PC-3 (cell line): ENCODE measurements at places on chromosomes 6 and 20. TPM values are rescaled to one million over a fixed set of nuclear protein-coding genes. Genes with fewer than 3 reads are reported as not detected.

GRCh38 chr20:45341939-45342854 is 6.0 kb downstream of the SDC4 start:
- peaks cover 28% of the 10 kb centered on the region for H3K36me3 ChIP-seq
- peak overlapping the region; percentile 95 for H3K27ac ChIP-seq
- H3K27me3 ChIP-seq = no peaks in the 10 kb centered on the region
- DNase-seq = peak; percentile 72
- peak overlapping the region; percentile 61 for H3K4me3 ChIP-seq
- H3K4me1 ChIP-seq = peaks cover 97% of the 10 kb centered on the region

DNA sequence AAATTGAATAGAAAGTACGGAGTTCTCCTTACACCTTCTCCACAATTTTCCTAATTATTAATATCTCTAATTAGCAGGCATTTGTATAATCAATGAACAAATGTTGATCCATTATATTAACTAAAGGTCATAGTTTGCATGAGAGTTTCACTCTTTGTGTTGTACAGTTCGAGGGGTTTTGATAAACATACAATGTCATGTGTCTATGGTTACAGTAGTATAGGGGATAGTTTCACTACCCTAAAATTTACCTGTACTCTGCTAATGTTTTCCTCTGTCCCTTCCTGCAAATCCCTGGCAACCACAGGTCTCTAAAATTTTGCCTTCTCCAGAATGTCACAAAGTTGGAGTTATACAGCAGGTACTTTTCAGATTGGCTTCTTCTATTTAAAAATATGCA is 1199.8 kb upstream of the GJE1 start:
- H3K27me3 ChIP-seq = no peaks in the 10 kb centered on the region
- H3K4me1 ChIP-seq = no peaks in the 10 kb centered on the region

- H3K4me3 ChIP-seq = no peak overlapping the region
- H3K36me3 ChIP-seq = no peaks in the 10 kb centered on the region
- H3K27ac ChIP-seq = no peak overlapping the region
- DNase-seq = no peak
- no peaks in the 10 kb centered on the region for H3K4me1 ChIP-seq
These were observed 38.9 kb downstream of the KLHL32 start for GRCh38 chr6:96963403-96963802.

DNA sequence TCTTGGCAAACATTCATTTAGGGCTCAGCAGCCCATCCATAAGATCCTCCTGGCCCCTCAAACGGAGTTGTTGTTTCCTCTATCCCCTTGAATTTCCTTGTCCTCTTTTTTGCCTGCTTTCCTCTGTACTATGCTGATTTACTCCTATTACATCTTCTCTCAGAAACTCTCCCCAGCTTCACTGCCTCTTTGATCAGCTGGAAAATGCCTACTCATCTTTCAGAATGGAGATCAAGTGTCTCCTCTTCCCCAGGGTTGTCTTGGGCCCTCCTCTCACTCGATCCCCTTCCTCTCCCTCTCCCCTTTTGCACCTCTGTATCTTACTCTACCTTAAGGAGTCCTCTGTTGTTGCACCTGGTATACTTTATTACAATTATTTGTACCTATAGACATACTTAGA is 60.2 kb downstream of the PHF20 start:
- no peaks in the 10 kb centered on the region for H3K27me3 ChIP-seq
- H3K27ac ChIP-seq = no peak overlapping the region
- no peak for DNase-seq
- H3K36me3 ChIP-seq = no peaks in the 10 kb centered on the region

DNA sequence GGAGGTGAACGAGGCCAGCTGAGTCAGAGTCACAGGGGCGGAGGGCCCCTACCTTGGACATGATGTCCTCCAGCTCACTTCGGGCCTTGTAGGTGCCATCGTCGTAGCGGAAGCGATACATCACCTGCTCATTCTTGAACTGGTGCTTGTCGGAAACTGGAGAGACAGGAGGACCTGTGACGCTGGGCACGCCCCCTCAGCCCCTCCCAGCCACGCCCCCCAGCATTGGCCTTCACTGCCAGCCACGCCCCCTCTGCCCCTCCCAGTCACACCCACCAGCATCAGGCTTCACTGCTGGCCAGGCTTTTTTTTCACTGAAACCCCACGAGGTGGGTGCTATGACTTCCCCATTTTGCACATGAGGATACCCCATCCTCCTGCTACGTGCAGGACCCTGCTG is 148.2 kb downstream of the PREX1 start:
- peak; percentile 15 for DNase-seq
- H3K36me3 ChIP-seq = no peaks in the 10 kb centered on the region
- no peaks in the 10 kb centered on the region for H3K4me1 ChIP-seq
- no peak overlapping the region for H3K4me3 ChIP-seq
- no peaks in the 10 kb centered on the region for H3K27me3 ChIP-seq

- no peaks in the 10 kb centered on the region for H3K27me3 ChIP-seq
- DNase-seq = no peak
- no peak overlapping the region for H3K27ac ChIP-seq
- no peaks in the 10 kb centered on the region for H3K36me3 ChIP-seq
- H3K4me1 ChIP-seq = peaks cover 31% of the 10 kb centered on the region
These were observed 92.5 kb downstream of the MAN1A1 start for GRCh38 chr6:119256978-119257462.

DNA sequence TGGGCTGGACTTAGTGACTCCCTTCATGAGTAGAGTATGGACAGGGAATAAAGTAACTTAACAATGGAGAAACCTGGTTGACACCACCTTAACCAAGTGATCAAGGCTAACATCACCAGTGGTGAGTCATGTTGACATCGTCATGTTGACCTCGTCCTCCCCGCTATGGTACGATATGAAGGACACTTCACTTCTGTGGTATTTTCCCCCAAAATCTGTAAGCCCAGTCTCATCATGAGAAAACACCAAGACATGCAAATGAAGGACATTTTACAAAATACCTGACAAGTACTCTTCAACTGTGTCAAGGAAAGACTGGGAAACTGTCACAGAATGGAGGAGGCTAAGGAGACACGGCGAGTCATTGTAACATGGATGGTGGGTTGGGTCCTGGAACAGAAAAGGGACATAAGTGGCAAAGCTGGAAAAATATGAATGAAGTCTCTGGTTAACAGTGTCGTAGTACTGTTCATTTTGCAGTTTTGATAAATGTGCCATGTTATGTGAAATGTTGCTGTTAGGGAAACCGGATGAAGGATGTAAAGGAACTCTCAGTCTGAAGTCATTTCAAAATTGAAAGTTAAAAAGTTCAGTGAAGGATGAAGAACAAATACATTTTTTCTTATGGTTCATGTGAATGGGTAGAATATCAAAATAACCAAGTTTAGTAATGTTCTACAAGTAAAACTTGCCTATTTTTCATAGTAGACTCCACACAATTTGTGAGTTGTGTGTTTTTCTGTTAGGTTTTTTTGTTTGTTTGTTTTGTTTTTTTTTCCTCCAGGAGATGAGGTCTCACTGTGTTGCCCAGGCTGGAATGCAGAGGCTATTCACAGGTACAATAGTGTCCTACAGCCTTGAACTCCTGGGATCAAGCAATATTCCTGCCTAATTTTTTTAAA is 247.5 kb downstream of the TMEM242 start:
- DNase-seq = peak; percentile 45
- H3K4me1 ChIP-seq = peaks cover 11% of the 10 kb centered on the region; the same call in 1 of the 2 replicates
- H3K4me3 ChIP-seq = no peak overlapping the region
- H3K27me3 ChIP-seq = no peaks in the 10 kb centered on the region
- H3K36me3 ChIP-seq = no peaks in the 10 kb centered on the region

DNA sequence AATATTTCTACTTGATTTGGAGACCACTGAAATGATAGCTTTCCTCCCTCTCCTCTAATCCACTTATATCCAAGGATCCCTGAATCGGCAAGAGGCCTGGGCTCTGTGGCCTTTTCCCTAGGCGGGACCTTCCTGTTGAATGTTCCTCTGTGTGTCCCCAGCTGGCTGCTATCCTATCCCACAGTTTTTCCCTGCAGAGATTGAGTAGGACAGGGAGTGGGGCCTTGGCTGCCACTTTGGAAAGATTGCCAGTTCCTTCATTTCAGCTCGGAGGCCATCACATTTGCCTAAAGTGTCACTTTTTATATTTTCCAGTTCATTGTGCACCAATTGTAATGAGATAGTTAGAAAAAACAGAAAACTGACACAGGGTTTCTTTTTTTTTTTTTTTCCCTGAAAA is 38.9 kb upstream of the SMIM8 start:
- no peaks in the 10 kb centered on the region for H3K4me1 ChIP-seq
- H3K27ac ChIP-seq = no peak overlapping the region
- H3K27me3 ChIP-seq = peaks cover 19% of the 10 kb centered on the region; the same call in 1 of the 2 replicates
- no peak for DNase-seq
- H3K4me3 ChIP-seq = no peak overlapping the region

DNA sequence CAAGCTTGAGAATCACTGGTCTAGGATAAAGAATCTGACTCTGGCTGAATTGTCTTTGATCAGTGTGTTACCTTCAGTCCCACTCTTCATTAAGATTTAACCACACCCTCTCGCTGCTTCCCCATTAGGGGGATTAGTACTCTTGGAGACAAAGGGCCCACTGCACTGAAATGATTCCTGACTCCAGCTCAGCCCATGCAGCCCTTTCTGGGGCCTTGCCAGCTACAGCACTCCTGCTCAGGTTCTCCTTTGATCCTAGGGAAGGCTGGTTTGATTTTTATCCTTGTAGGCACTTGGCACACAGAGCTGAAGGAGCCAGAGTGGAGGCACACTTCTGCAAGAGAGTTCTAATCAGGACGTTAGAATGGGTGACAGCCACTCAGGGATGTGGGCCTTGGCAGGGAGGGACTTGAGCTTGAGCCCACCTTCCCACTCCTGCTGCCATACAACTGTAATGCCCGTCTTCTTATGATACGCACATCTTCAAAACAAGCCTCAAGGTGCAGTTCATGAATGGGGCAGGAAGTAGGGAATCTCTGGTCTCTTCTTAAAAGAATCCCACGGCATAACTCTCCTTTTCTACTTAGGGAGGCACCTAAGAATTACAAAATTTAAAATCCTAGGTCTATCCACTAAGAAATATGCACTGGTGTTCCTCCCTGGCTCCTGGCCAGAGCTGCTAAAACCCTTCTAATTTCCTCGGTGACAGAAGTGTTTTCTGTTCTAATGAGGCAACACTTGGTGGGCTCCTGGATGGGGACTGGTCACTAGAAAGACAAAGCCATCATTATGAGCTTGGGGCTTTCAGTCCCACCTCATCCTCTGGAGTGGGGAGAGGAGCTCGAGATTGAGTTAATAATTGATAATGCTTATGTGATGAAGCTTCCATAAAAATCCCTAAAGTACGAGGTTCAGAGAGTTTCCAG is 1.5 kb upstream of the SLA2 start:
- H3K36me3 ChIP-seq = no peaks in the 10 kb centered on the region
- no peak overlapping the region for H3K27ac ChIP-seq
- no peaks in the 10 kb centered on the region for H3K27me3 ChIP-seq
- no peak overlapping the region for H3K4me3 ChIP-seq

DNA sequence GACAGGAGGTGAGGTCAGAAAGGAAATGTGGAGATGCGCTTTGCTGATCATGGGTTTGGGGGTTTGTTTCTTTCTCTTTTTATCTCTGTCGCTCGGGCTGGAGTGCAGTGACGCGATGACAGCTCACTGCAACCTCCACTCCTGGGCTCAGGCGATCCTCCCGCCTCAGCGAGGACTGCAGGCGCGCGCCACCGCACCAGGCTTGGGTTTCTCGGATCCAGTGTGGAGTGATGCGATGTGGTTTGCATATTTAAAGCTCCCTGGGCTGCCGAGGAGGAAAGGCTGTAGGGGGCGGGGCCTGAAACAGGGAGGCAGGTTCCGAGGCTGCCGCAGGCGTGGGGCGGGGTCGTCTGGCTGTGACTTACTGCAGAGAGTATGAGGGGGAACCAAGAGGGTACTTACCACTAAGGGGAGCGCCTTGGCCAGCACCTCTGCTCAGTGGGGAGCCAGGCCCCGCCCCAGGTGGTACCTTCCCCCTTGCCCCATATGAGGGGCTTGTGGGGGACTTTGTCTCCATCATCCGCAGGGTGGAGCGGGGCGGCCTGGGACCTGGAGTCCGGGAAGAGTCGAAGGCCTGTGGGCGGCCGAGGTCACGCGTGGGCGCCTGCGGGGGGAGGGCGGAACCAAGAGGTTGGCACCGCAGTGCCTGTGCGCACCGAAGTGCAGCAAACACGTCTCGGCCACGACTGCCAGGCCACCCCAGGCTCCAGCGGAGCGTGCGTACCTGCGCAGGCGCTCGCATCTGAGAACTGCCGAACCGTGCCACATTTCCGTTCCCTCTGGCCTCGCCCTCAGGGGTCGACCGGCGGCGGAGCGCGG is 12.7 kb upstream of the BAK1 start:
- H3K4me3 ChIP-seq = peak overlapping the region; percentile 24; the same call in 1 of the 2 replicates
- H3K27ac ChIP-seq = no peak overlapping the region

GRCh38 chr6:157063923-157064322 is 259.4 kb downstream of the TMEM242 start:
- H3K36me3 ChIP-seq = no peaks in the 10 kb centered on the region
- H3K4me3 ChIP-seq = no peak overlapping the region
- no peaks in the 10 kb centered on the region for H3K27me3 ChIP-seq
- no peak for DNase-seq
- H3K4me1 ChIP-seq = peaks cover 26% of the 10 kb centered on the region

GRCh38 chr6:1745814-1746213 is 136.1 kb downstream of the FOXC1 start:
- no peaks in the 10 kb centered on the region for H3K4me1 ChIP-seq

- H3K4me3 ChIP-seq = no peak overlapping the region
- H3K36me3 ChIP-seq = no peaks in the 10 kb centered on the region
- H3K4me1 ChIP-seq = no peaks in the 10 kb centered on the region
- no peak overlapping the region for H3K27ac ChIP-seq
- H3K27me3 ChIP-seq = no peaks in the 10 kb centered on the region
- DNase-seq = no peak
These were observed 163.7 kb downstream of the MANEA start for GRCh38 chr6:95741045-95741444.

DNA sequence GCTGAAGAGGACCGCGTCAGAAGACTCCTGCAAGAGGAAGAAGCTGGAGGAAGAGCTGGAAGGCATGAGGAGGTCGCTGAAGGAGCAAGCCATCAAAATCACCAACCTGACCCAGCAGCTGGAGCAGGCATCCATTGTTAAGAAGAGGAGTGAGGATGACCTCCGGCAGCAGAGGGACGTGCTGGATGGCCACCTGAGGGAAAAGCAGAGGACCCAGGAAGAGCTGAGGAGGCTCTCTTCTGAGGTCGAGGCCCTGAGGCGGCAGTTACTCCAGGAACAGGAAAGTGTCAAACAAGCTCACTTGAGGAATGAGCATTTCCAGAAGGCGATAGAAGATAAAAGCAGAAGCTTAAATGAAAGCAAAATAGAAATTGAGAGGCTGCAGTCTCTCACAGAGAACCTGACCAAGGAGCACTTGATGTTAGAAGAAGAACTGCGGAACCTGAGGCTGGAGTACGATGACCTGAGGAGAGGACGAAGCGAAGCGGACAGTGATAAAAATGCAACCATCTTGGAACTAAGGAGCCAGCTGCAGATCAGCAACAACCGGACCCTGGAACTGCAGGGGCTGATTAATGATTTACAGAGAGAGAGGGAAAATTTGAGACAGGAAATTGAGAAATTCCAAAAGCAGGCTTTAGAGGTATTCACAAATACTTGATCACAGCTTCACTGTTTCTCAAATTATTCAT is 8.9 kb upstream of the SNRNP48 start:
- H3K27ac ChIP-seq = no peak overlapping the region
- H3K4me1 ChIP-seq = no peaks in the 10 kb centered on the region
- H3K27me3 ChIP-seq = no peaks in the 10 kb centered on the region
- no peak overlapping the region for H3K4me3 ChIP-seq

Gene OPN5
- not detected in 2 replicates for total RNA-seq

Gene CRISP3
- not detected in 2 replicates for total RNA-seq

Gene STXBP5
- total RNA-seq = 12.9 and 18.4 TPM in 2 replicates

Gene SLC17A9
- total RNA-seq = not detected in 2 replicates

Gene SIM1
- not detected in 2 replicates for total RNA-seq

Gene SCUBE3
- total RNA-seq = 1.5 and 2.4 TPM in 2 replicates

Gene JAG1
- 176 and 184 TPM in 2 replicates for total RNA-seq

Gene LRRC1
- 18.1 and 19.4 TPM in 2 replicates for total RNA-seq

Gene VIP
- not detected in 2 replicates for total RNA-seq
